ENCODE measurements at places on chromosomes 16 and 17.
A peak's percentile ranks its signal among the peaks of the same experiment; 100 is the strongest.

- H3K4me3 ChIP-seq: no peak overlapping the region
- no peaks in the 10 kb centered on the region for H3K36me3 ChIP-seq
- DNase-seq: no peak
- H3K27me3 ChIP-seq: no peaks in the 10 kb centered on the region
These were observed 142.0 kb downstream of the IRX3 start for GRCh38 chr16:54144572-54144947.

DNA sequence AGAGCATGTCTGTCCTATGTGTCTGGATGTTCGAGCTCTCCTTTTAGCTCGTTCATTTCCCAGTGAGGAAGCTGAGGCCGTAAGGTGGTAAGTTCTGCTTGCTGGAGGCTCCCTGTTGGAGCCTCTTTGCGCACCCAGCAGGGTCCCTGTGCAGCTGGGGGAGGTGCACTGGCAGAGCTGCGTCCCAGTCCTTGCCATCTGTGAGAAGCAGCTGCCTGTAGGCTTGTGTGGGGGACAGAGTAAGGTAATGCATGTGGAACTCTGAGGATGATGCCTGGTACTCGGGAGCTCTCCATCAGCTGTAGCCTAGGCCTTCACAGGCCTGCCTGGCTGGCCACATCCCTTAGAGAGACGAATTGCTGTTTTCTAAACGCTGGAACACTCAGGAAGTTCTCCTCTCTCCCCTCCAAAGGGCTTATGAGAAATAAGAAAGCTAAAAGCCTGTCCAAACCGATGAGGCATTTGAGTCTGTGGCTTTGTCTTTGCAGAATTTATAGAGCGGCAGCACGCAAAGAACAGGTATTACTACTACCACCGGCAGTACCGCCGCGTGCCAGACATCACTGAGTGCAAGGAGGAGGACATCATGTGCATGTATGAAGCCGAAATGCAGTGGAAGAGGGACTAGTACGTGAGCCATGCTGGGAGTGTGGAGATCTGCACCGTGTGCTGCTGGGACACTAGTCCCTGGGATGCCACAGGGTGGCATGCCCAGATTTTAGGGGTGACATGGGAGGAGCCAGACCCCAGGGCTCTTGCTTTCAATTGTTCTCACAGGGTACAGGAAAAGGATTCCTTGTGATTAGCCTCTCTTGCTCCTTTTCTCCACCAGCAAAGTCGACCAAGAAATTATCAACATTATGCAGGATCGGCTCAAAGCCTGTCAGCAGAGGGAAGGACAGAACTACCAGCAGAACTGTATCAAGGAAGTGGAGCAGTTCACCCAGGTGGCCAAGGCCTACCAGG, 1.6 kb downstream of the NDUFB10 start:
- H3K27me3 ChIP-seq: no peaks in the 10 kb centered on the region
- H3K36me3 ChIP-seq: peaks cover 35% of the 10 kb centered on the region
- peak overlapping the region; percentile 76 for H3K4me3 ChIP-seq
- DNase-seq: no peak
- H3K27ac ChIP-seq: peak overlapping the region; percentile 86
- H3K4me1 ChIP-seq: peaks cover 39% of the 10 kb centered on the region

DNA sequence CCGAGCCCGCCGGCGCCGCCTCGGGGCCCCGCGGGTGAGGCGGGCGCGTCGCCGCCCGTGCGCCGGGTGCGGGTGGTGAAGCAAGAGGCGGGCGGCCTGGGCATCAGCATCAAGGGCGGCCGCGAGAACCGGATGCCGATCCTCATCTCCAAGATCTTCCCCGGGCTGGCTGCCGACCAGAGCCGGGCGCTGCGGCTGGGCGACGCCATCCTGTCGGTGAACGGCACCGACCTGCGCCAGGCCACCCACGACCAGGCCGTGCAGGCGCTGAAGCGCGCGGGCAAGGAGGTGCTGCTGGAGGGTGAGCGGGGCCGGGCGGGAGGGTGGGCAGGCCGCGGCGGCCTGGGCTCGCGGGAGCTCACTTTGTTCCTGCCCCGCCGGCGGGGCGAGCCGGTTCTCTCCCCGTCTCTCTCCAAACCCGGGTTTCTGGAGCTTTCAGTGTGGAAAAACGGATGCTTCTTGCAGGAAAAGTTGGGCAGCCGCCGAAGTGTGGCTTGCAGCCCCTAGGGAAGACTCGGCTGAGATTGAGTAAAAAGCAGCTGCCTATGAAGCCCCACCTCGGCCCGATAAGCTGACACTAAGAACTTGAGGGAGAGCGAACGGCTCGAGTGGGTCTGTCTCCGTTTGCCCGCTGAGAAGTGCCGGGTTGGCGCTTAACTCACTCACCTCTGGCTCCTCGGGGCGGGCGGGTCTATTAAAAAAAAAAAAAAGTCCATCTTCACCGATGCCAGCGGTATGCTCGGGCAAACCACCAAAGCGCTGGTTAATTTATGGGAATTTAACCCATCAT, 677 bp downstream of the SNTB2 start:
- peak overlapping the region; percentile 96 for H3K27ac ChIP-seq
- H3K36me3 ChIP-seq: no peaks in the 10 kb centered on the region
- no peaks in the 10 kb centered on the region for H3K27me3 ChIP-seq
- DNase-seq: no peak

DNA sequence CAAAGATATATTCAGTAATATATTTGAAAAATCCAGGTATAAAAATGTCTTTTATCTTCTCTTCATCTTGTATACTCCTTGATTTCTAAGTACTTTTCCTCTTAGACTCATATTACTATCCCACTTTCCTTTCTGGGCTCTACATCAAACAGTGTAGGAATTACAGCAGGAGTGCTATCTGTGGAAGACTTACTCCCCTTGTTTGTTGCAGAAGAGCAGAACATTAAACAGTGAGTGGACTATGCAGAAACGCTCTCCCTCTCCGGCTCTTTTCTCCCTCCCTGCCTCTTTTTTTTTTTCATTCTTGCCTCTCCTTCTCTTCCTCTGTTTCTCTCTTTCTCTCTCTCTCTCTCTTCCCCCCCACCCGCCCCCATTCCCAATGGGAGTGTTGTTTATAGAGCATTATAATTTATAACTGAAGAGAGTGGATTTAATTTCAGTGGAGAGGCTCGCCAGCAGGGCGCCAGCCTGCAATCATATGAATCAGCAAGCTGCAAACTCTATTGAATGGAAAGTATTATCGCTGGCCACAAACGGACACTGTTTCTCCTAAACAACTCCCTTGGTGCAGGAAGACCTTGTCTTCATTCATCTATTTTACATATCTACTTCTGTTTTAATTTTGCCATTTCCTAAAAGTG, 242.3 kb upstream of the TBX2 start:
- peaks cover 26% of the 10 kb centered on the region for H3K4me1 ChIP-seq
- H3K4me3 ChIP-seq: peak overlapping the region; percentile 28
- H3K36me3 ChIP-seq: no peaks in the 10 kb centered on the region
- peak overlapping the region; percentile 50 for H3K27ac ChIP-seq

DNA sequence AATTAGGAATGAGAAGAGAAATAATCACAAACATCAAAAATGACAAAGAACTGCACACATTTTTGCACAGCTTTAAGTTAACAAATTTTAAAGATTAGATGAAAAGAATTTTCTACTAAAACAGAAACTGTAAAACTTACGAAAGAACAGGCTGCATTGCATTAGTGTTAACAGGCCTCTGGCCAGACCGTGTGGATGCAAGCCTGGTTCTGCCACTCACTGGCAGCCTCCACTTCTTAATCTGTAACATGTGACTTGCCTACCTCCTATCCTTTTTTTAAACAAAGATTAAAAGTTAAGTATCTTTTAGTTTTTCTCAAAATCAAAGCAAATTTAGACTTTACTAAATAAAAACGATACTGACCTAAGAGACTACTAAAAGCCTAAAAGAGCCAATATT, 37.5 kb downstream of the CREBBP start:
- H3K27me3 ChIP-seq: no peaks in the 10 kb centered on the region
- DNase-seq: no peak
- H3K27ac ChIP-seq: no peak overlapping the region
- no peaks in the 10 kb centered on the region for H3K36me3 ChIP-seq

- H3K4me1 ChIP-seq: peaks cover 79% of the 10 kb centered on the region
- no peaks in the 10 kb centered on the region for H3K27me3 ChIP-seq
- H3K4me3 ChIP-seq: peak overlapping the region; percentile 40
- H3K27ac ChIP-seq: peak overlapping the region; percentile 87
- no peaks in the 10 kb centered on the region for H3K36me3 ChIP-seq
These were observed 3.1 kb upstream of the GSE1 start for GRCh38 chr16:85610059-85610445.

GRCh38 chr17:73855720-73856333, 211.6 kb upstream of the SDK2 start:
- no peaks in the 10 kb centered on the region for H3K27me3 ChIP-seq
- H3K27ac ChIP-seq: no peak overlapping the region
- no peaks in the 10 kb centered on the region for H3K36me3 ChIP-seq
- no peak overlapping the region for H3K4me3 ChIP-seq

DNA sequence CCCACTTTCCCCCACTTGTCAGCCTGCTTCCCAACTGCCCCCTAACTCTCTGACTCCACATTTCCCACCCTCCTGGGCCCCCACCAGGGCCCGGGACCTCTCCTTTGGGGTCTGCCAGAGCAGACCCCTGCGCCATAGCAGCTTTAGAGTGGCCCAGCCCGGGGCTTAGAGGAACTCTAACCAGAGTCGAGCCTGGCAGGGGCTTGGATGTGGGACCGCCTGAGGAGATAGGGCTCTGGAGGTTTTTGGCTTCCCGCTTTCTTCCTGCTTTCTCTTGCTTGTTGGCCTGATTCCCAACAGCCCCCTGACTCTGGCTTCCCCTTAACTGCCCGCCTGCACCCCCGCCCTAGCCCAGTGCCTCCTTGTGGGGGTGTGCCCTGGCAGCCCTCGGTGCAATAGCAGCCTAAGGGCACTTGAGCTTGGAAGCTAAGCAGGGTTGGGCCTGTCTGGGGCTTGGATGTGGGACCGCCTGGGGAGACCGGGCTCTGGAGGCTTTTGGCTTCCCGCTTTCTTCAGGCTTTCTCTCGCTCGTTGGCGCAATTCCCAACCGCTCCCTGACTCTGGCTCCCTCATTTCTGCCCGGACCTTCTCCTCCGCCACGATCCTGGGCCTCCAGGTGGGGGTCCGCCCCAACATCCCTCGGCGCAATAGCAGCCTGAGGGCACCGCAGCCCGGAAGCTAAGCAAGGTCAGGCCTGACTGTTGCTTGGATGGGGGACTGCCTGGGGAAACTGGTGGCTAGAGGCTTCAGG, 2292.0 kb downstream of the TP53TG3F start:
- no peaks in the 10 kb centered on the region for H3K27me3 ChIP-seq
- no peak overlapping the region for H3K27ac ChIP-seq
- no peaks in the 10 kb centered on the region for H3K36me3 ChIP-seq
- no peaks in the 10 kb centered on the region for H3K4me1 ChIP-seq

- H3K27ac ChIP-seq: peak overlapping the region; percentile 95
- H3K4me3 ChIP-seq: no peak overlapping the region
- no peaks in the 10 kb centered on the region for H3K36me3 ChIP-seq
- H3K4me1 ChIP-seq: peaks cover 100% of the 10 kb centered on the region
These were observed 22.0 kb downstream of the RARA start for GRCh38 chr17:40330850-40331470.

- H3K36me3 ChIP-seq: no peaks in the 10 kb centered on the region
- no peaks in the 10 kb centered on the region for H3K27me3 ChIP-seq
- DNase-seq: no peak
- H3K4me3 ChIP-seq: no peak overlapping the region
- no peaks in the 10 kb centered on the region for H3K4me1 ChIP-seq
These were observed 622.3 kb downstream of the TMEM114 start for GRCh38 chr16:7967996-7968509.

- H3K4me1 ChIP-seq: peaks cover 15% of the 10 kb centered on the region
- H3K27me3 ChIP-seq: no peaks in the 10 kb centered on the region
- H3K4me3 ChIP-seq: peak overlapping the region; percentile 30
- H3K36me3 ChIP-seq: no peaks in the 10 kb centered on the region
- no peak for DNase-seq
- no peak overlapping the region for H3K27ac ChIP-seq
These were observed 28.0 kb downstream of the PRKCB start for GRCh38 chr16:23863511-23864422.

DNA sequence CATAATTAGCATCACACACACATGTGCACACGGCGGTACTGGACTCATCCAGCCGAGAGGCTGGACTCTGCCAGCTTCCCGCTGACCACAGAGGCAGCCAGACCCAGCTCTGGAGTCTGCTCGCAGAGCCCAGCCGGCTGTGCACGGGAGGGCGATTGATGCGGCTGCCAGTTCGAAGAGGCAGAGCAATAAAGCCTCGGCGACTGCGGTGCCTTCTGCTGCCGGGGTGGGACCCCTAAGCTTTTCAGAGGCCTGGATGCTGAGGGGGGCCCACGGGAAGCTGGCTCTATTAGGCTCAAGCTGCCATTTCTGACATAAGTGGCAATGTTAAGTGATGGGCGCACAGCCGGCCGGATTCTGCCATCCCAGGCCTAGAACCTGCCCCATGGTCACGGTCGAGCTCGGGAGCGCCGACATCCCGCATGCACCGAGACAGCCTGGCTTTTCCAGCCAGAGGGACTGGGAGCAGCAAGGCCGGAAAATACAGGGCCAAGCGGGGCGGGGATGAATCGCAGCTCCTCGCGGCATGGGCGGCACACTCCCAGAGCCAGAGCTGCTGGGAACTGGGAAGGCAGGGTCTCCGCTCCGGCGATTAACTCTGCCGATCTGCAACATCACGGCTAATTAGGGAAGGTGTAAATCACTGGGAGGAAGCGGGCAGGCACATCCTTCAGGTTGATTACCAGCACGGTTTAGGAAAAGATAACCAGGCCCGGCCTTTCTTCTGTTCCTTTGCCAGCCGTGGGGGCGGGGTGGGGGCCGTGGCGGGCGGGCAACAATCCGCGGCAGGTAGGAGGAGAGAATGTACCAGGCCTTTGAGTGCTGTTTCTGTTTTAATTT, 57.7 kb downstream of the TBC1D16 start:
- H3K27me3 ChIP-seq: no peaks in the 10 kb centered on the region
- no peaks in the 10 kb centered on the region for H3K36me3 ChIP-seq
- H3K27ac ChIP-seq: no peak overlapping the region
- no peak for DNase-seq
- no peak overlapping the region for H3K4me3 ChIP-seq

GRCh38 chr16:87921236-87921773, 15.0 kb downstream of the CA5A start:
- no peaks in the 10 kb centered on the region for H3K27me3 ChIP-seq
- no peak overlapping the region for H3K4me3 ChIP-seq
- H3K27ac ChIP-seq: no peak overlapping the region
- H3K36me3 ChIP-seq: no peaks in the 10 kb centered on the region
- no peaks in the 10 kb centered on the region for H3K4me1 ChIP-seq
